GOT3 (cell line): ENCODE measurements at places on chromosomes 5 and 9.

DNA sequence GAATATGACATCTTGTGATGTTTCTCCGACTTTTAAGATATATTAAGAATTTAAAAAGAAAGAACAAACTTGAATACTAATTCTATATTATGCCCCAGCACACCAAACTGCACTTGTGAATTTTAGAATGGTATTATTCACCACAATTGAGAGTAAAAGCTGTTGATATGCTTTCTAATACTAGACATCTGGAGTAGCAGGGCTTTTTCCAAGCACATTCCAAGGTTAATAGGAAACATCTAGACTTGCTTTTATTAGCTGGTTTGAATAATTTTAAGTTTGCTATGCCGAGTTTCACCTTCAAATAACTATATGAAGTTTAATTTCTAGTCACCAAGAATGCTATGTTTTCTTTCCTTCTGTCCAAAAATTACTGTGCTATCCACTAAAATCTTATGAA is 13.5 kb downstream of the NREP start:
- DNase-seq: no peak

- no peak for DNase-seq
Measured at GRCh38 chr5:144335561-144335960, 164.9 kb downstream of the KCTD16 start.

GRCh38 chr5:107669096-107670031 is 1.4 kb downstream of the EFNA5 start:
- no peak for DNase-seq

DNA sequence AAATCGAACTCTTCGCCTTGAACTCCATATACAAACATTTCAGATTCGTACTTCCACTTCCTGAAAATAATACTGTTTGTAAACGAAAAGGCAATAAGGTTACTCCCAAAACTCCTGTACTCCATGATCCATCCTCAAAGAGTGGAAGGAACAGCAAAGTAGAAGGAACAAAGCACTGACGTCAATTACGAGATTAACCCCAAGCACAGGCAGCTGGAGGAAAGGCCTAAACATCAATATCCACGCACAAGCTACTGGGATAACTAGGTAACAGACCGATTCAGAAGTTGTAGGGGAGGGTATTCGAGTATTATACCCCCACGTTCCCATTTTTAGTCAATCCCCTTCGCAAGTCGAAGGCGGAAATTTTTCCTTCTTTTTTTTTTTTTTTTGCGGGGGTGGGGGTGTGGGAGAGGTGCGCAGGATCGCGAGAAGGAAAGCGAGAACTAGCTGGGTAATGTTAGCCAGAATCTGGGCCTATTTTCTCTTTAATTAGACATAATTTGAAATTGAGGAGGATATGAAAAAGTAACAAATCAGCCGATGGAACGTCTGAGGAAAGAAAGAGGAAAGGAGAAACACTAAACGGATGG is 909 bp downstream of the AFF4 start:
- no peak for DNase-seq

DNA sequence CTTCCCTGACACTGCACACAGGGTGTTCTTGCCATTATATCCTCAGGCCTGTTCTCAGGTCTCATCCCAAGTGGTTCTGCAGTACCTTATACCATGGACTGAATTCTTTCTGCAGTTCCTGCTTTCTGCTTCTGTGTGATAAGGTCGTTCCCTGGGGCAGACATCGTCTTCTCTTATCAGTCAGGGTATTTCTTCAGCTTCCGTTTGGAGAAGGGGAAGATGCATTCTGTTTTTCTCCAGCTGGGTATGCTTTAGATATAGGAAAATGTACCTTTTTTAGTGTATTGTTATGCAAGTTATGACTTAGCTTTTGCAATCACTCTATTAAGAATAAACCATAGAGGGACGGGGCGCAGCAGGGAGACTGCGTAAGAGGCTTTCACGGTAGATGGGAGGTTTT is 31.1 kb downstream of the RALGPS1 start:
- DNase-seq: no peak

DNA sequence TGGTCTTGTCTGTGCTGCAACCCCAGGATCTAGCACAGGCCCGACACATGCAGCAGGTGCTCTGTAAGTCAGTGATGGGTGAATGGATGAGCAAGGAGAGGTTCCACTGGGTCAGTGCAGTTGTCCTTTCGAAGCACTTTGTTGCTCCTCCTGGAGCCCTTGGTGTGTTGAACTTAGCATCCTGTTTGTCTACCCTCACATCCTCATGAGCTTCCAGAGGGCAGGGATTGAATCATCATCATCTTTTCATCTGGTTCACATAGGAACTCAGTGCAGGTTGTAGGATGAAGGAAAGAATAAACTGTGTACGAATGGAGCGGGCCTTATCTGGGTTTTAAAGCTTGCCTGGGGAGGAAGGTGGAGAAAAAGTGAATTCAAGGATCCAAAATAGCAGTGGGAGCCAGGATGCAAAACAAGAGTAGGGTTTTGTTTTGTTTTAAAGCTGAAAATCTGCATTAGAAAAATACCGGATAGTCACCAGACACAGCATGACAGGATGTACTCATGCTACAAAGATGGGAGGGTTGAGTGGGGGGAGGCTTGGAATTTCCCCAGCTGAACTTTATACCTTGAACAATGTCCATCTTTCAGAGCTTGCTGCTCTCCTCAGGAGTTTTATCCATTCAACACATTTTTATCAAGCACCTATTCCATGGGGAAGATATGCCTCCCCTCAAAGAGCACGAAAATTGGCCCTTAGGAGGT is 55.8 kb downstream of the PTTG1 start:
- no peak for DNase-seq

DNA sequence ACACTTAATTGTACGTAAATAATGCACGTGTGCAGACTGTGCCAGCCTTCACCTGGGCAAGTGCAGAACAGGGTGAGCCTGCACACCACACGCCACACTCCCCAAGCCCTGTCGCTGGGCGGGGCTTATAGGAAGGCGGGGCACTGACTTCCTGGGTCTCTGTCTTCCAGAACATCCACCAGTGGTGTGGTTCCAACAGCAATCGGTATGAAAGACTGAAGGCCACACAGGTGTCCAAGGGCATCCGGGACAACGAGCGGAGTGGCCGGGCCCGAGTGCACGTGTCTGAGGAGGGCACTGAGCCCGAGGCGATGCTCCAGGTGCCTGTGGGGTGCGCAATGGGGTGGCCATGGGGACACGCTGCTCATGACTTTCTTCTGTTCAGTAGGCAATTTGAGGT is 44.2 kb downstream of the GSN start:
- DNase-seq: no peak

DNA sequence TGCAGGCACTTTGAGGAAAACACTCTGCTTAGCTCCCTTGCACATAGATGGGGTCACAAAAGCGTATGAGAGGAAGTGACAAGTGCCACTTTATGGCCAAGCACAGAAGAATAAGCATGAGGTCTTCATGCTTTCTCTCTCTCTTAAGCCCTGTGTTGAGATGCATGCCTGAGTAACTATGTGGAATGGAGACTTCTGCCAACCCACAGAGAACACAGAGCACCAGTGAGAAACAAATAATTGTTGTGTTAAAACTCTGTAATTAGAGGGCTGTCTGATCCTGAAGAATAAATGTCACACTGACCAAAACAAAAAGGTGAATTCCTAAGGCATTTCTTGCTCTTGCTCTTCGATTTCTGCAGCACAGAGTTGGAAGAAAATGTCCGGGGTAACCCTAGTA is 488.5 kb downstream of the CTNND2 start:
- no peak for DNase-seq

GRCh38 chr5:61120534-61120933 is 41.7 kb downstream of the SMIM15 start:
- no peak for DNase-seq

- no peak for DNase-seq
Measured at GRCh38 chr9:84293001-84293798, 47.4 kb downstream of the SLC28A3 start.
